ENCODE measurements at places on chromosomes 5 and 9. TPM values are rescaled to one million over a fixed set of nuclear protein-coding genes. Genes with fewer than 3 reads are reported as not detected.

Gene MCIDAS
- total RNA-seq: not detected

GRCh38 chr9:93891549-93892310 lies 63.4 kb downstream of the BARX1 start:
- DNase-seq: peak; percentile 15

DNA sequence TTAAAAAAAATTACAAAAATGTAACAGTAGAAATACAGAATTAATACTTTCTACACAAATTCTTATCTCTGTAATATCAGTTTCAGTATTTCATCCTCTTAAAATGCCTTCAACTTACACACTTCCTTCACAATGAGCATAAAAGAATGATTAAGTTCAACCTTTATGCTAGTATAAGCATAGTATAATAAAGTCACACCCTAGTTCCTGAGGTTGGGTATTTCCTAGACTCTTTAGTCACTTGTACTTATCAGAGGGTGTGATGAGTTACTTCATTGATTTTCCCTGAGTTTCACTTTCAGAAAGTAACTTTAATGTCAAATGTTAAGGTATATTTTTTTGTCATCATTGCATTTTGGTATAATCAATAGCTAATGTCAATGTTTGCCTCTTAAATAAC lies 302.4 kb downstream of the PDE4D start:
- no peak for DNase-seq

DNA sequence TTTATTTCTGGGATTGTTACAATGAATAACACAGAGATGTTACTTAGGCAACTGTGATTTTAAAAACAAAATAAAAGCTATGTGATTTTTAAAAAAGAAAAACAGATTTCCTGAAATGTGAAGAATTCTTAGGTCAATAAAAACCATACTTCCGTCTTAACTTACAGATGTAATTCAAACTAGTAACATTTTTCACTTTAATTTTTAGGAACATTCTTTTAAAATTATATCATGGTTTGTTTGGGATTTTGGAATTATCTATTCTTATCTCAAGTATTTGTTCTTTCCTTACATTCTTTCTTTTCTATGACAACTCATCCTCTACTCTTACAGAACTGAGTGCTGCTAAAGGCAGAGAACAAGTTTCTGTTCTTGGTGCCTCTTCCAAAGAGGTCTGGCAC lies 159.5 kb downstream of the RAPGEF6 start:
- DNase-seq: no peak

DNA sequence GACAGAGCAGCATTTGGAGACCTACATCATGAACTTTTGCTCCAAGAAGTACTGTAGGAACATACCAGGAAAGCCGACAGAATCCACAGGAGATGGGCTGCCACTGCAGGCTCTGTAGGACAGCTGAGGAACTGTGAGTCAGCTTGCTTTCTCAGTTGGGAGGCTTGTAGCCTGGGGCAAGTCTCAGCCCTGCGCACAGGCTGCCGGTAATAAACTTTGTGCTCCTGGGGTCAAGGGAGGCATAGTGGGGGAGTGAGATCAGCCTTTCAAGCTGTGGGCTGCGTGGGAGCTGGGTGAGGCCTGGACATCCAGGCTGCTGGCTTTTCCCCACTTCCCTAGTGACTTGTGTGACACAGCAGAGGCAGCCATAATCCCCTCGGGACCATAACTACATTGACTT lies 718.0 kb upstream of the CDH10 start:
- DNase-seq: no peak

GRCh38 chr9:132176338-132176737 lies 14.5 kb downstream of the NTNG2 start:
- no peak for DNase-seq

Data from sciatic nerve (tissue), 2 donors.